Muscle of leg (tissue), 16 donors: ENCODE measurements at places on chromosomes 12 and 14. TPM values are rescaled to one million over a fixed set of nuclear protein-coding genes. Genes with fewer than 3 reads are reported as not detected.

Gene IL22
- polyA plus RNA-seq: not detected

Gene AQP2
- polyA plus RNA-seq: not detected

DNA sequence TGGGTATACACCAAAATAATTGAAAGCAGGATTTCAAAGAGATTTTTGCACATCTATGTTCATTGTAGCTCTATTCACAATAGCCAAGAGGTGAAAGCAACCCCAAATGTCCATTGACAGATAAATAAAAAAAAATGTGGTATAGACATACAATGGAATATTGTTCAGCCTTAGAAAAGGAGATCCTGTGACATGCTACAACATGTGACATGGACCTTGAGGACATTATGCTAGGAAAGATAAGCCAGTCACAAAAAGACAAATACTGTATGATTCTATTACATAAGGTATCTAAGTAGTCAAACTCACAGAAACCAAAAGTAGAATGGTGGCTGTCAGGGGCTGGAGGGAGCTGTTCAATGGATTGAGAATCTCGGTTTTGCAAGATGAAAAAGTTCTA lies 12.1 kb downstream of the GPRC5D start:
- DNase-seq: no peak
- no peaks in the 10 kb centered on the region for H3K27me3 ChIP-seq
- peaks cover 2% of the 10 kb centered on the region for H3K4me1 ChIP-seq
- no peak overlapping the region for H3K27ac ChIP-seq

GRCh38 chr14:87131879-87132278 lies 861.1 kb downstream of the GALC start:
- peak; percentile 53 for DNase-seq
- no peak overlapping the region for H3K4me3 ChIP-seq
- H3K27ac ChIP-seq: no peak overlapping the region
- H3K4me1 ChIP-seq: peaks cover 8% of the 10 kb centered on the region

DNA sequence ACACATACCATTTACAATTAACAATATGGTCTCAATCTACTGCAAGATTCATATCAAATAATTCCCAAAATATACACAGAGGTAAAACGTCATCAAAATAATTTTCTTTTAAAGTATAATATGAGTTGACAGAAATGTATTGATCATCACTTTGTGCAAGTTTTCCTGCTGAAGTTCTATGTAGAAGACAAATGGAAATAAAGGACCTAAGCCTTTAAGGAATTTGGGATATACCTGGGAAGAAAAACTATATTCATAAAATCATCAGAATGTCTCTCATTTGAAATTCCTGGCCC lies 61.1 kb upstream of the DAAM1 start:
- H3K36me3 ChIP-seq: no peaks in the 10 kb centered on the region
- no peaks in the 10 kb centered on the region for H3K27me3 ChIP-seq
- H3K4me3 ChIP-seq: no peak overlapping the region
- DNase-seq: no peak
